Keratinocyte (primary cell): ENCODE measurements at places on chromosomes 4 and X.
A peak's percentile ranks its signal among the peaks of the same experiment; 100 is the strongest.

- no peak for DNase-seq
Observed at GRCh38 chr4:34198966-34199365, 2045.3 kb downstream of the ARAP2 start.

GRCh38 chr4:139274790-139275189 is 5.2 kb downstream of the MGARP start:
- DNase-seq = no peak

- DNase-seq = no peak
Observed at GRCh38 chrX:154321594-154321993, 26.0 kb downstream of the TKTL1 start.

- no peak for DNase-seq
Observed at GRCh38 chr4:82898322-82899243, 2.0 kb upstream of the THAP9 start.

- no peak for DNase-seq
Observed at GRCh38 chrX:44162964-44163475, 180.5 kb downstream of the EFHC2 start.

DNA sequence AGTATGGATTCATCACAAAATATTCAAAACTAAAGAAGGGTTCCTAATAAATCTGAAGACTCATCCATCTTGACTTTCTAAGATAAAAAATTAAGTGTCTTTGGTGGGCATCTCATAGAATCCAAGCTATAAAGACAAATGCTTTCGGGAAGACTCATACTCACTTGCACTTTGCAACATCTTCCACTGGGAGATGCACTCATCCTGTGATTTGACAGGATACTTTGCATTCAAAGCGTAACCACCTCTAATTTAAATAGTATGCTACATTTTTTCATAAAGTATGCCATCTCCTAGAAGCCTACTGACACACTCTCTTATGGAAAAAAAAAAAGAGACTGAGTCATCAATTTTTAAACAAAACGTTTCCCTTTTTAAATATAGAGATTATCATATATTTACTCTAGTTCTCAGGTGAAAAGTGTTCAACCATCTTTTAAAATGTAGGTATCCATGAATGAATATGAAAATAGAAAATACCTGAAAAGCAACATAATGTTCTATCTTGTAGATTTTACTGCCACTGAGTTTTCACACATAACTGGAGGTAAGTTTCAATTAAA is 119.6 kb downstream of the KLHL13 start:
- peak; percentile 21 for DNase-seq

- no peak for DNase-seq
Observed at GRCh38 chrX:23887451-23887850, 20.3 kb downstream of the APOO start.

- DNase-seq = no peak
Observed at GRCh38 chr4:2252530-2253091, 9.3 kb downstream of the MXD4 start.

DNA sequence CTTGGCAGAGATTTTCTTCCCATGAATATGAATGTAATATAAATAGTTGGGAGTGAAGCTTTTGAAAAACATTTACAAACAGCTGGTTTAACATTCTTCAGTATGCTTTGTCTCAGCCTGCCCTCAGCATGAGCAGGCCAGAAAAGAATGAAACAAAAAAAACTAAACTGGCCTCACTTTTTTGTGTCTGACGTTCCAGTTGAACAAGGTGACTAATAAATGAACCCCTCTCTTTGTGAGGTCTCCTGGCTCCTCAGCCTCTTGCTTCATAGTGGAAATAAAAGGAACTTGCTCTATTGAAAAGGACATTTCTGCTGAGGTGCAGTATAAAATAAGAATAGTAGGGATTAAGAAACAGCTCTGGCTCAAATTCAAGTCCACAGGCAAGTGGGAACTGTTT is 9.4 kb downstream of the CHST7 start:
- DNase-seq = peak; percentile 41

DNA sequence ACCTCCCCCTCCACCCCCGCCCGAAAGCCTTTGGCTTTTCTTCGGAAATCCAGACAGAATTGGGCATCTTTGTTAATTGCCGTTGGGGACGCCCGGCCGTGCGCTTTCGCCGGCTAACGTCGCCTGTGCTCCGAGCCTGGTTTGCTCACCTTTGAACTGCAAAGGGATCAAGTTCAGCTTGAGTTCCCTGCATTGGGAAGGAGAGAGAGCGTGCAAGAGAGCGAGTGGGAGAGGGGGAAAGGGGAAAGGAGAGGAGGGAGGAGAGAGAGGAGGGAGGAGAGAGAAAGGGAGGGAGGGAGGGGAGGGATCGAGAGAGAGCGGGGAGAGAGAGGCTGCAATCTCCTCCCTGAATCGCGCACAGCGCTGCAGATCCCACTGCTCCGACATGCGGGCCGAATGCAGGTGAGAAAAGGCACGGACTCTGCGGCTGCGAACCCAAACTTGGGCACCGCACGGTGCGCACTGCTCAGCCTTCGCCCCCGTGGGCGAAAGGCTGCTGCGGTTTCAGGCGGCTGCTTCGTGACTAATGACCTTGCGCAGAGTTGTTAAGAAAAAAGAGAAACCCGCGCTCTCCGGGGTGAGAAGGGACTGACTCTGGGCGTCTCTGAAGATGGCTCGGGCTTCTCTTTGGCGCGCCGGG is at the start of gene PCDH7:
Gene PCDH7, plus strand, starts transcription at position 349 of the 640 bp plus-strand sequence. CDS start 1,054 bp downstream, outside the sequence.
- DNase-seq = no peak

- DNase-seq = no peak
Observed at GRCh38 chr4:24888475-24889344, 24.1 kb downstream of the CCDC149 start.

DNA sequence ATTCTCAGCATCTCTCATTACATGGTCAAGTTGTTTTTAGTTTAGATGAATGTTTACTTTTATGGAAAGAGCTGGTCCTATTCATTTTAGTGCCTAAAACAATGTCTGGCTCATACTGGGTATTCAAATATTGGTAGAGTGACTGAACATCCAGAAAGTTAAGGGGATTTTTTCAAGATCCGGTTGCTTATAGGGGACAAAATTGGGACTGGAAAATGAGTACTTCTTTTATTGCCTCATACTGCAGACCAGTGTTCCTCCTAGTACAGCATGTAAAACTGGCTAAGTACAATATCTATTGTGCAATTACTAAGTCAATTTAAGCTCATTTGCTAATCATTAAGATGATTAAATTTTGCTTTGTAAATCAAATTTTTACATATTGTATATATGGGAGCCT is 13.9 kb downstream of the RP2 start:
- DNase-seq = no peak

DNA sequence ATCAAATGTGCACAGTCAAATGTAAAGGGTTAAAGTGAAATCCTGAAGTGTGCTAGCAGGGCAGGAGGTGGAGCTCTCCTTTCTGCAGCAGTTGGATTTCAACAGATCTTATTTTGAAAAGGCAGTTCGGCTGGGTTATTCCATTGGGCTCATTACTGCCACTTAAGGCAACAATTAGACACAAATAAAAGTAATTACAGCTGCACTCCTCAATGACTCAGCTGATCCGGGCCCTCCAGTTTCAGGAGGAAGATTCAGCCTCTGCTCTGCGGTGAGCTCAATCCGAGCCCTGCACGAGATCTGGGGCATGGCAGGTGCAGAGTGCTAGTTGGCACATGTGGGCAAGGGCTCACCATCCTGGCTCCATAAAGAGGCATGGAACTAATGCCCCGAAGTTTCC is 85.4 kb downstream of the PHKA2 start:
- no peak for DNase-seq

GRCh38 chr4:181702864-181703495 is 540.2 kb upstream of the TENM3 start:
- no peak for DNase-seq

DNA sequence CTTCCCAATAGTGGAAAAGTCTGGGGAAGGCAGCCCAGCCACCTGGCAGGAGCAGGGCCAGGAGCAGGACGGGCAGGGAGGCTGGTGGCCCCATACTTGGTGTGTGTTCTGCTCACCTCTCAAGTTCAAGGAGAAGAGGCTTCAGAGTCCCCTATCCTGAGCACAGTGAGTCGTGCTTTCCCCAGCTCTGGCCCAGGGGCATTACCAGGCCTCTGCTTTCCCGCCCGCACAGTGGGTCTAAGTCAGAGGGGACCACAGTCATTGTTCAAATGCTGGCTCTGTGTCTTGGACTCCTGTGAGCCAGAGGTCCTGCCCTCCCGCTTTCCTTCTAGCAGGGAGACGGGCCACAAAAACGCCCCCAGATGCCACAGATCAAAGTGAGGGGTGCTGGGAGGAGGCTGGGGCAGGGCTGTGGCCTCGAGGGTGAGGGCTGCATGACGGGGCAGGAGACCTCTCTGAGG is 27.6 kb downstream of the HTRA3 start:
- no peak for DNase-seq

DNA sequence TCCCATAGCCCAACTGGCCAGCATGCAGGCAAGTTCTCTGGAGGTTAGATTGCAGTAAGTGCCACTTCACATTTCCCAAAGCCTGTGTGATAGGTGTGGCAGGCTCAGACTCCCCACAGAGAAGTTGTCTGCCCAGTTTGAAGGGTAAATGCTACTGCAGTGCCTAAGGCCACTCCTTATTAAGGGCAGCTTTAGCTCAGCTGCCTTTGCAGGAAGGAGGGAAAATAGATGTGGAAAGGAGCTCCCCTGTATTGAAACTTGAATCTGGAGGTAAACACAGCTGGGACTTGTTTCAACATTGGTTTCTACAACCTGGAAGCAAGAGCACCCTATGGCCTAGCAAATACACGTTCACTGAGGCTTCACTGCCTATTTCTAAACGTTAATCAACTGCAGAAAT is 22.4 kb downstream of the NEXMIF start:
- DNase-seq = no peak
